ENCODE measurements at places on chromosomes 1 and 21.

DNA sequence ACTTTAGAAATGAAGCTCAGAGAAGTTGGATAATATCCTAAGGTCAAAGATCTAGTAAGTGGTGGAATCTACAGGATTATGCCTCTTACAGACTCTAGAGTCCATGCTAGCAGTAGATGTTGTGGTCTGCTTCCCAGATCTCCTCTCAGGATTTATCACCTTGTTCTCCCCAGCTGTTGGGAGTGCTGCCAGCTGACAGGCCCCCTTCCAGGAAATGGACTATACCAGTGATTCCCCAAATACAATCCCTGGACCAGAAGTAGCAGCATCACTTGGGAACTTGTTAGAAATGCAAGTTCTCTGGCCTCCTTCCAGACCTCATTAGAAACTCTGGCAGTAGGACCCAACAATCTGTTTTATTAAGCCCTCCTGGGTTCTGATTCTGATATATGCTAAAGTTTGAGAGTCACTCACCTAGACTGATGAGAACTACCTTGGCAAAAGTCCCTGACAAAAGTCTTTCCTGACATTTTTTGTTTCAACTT, 24.5 kb upstream of the NTNG1 start:
- no peak for DNase-seq

- peak; percentile 52 for DNase-seq
These were observed 1.8 kb downstream of the CDKN2C start for GRCh38 chr1:50971748-50972305.

DNA sequence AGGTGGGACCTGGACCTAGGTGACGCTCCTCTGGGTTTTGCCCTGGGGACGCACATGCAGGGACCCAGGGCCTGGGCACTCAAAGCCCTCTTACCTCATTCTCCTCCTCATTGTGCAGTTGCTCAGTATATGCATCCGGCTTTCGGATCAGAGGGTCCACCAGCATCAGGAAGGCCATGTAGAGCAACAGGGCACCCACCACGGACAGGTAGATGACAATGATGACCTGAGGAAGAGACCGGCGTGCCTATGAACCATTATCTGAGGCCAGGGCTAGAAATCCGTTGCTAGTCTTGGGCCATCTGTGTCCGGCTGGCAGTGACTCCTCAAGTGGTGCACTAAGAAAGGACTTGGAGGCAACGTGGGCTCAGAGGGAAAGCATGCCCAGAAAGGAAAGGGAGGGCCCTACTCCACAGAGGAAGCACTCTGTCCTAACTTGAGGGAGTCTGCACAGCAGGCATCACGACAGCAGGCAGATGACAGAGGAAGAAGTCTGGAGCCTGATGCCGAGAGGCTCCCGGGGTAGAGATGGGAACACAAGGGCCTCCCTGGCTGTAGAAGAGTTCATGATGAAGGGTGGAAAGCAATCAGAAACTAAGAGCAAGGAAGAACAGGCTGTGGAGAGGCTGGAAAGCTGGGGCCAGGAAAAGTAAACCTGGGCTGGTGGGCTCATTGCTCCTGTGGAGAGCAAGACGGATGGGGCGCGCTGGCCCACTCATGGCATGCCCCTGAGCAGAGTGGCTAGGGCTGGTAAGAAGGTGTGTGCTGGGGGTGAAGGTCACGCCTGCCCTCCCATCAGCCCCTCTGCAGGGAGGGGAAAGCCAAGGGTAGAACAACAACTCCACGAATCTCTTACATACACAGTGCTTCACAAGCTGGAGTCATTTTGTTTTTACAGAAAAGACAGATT, 10.3 kb downstream of the TMEM9 start:
- DNase-seq: no peak

DNA sequence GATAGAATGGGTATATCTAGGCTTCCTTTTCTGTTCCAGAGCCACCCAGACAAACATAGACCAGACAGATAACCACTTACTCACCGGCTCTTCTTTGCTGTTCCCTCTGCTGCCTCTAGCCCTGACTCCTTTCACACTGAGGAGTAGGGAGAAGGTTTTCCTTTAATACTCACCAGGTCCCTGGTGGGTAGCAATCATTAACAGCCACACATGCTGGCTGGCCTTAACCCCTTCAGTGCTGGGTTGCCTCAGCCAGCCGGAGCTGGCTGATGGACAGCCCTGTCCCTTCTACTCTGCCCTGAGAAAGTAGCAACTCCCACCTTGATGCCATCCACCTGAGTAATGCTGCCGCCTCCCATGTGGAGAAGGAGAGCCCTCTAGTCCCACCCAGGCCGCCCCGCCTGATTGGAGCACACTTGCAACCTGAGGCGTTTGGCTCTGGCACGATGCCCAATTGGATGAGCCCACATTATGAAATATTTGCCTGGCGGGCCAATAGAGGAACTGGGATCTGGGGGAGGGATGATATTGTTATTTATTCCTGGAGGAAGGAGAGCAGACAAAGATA, 71.6 kb downstream of the PLEKHA6 start:
- no peak for DNase-seq

GRCh38 chr1:234745276-234745675, 135.3 kb upstream of the IRF2BP2 start:
- no peak for DNase-seq

GRCh38 chr1:113396585-113396984, 6.3 kb downstream of the MAGI3 start:
- DNase-seq: no peak

DNA sequence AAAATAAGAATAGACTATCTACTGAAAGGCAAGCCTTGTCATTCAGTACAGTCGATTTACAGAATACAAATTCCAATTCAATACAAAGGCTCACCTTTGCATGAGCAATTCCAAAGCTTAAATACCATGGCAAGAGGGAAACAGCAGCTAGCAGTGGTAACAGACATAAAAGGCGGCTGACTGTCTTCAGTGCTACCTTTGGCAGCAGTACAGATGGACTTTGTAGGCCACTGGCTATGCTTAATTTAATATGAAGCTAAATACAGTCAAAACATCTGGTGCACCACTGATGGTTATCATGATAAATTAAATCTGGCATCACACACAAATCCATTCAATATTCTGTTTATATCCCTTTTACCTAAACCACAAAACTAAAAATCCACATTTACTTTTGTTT, 62.4 kb downstream of the RERE start:
- DNase-seq: no peak

DNA sequence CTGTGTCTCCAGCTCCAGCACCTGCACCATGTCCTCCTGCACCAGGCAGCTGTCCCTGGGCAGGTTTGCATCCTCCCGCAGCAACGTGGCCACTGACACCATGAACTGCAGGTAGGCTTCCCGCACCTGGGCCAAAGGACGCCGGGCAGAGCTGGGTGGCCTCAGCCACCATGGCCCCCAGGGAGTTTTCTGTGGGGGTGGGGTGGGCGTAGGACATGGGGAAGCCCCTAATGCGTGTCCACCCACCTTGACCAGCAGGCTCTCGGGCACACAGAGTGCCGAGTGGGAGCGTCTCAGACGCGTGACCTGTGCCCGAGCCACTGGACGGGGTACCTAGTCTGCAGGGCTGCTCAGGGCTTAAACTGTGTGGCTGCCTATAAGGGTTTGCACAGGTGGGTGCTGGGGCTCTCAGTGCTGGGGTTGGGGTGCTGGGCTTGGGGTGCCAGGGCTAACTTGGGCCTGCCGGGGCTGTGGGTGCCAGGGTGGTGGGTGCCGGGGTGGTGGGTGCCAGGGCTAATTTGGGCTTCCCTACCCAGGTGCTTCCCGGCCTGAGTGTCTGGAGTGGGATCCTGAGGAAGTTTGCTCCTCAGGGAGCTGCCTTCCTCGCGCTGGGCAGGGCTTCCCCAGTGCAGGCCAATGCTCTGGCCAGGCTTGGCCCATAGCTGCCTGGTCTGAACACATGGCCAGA, 17.7 kb downstream of the PRXL2B start:
- no peak for DNase-seq

DNA sequence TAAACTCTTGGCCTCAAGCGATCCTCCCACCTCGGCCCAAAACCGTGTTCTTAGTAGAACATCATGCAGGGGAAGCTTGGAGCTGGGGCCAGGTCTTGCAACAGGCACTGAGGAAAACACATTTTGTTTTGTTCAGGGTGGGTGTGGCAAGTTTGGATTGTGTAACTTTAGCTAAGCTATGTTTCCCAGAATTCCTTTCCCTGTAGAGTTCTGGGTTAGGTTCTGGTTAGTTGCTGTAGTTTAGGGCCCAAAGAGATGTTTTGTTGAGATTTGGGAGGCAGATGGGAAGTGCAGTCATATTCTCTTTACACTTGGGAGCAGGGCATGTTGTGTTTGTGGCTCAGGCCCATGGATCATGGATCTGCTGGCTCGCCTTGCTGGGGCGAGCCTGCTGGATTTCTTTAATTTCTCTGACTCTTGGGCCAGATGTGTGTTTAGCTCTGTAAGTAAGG, 24.0 kb downstream of the PLA2G5 start:
- no peak for DNase-seq

- DNase-seq: no peak
These were observed 86.4 kb downstream of the WDR64 start for GRCh38 chr1:241738284-241739078.

DNA sequence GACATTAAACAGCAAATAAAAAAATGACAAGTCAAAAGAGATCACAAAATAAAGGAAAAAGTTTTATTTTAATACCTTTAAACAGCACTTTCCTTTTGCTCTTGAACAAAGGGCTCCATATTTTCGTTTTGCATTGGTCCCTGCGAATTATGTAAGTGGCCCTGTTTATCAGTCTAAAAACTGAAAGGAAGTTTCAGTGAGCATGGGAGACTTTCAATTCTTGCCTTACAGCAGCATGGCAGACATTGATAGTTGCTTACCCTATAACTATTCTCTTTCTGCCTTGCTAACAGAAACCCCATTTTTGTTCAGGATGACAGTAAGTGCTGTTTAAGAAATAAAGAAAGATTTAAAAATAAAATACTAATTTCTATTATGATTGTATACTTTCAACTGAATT, 5.2 kb upstream of the SH3GLB1 start:
- no peak for DNase-seq

DNA sequence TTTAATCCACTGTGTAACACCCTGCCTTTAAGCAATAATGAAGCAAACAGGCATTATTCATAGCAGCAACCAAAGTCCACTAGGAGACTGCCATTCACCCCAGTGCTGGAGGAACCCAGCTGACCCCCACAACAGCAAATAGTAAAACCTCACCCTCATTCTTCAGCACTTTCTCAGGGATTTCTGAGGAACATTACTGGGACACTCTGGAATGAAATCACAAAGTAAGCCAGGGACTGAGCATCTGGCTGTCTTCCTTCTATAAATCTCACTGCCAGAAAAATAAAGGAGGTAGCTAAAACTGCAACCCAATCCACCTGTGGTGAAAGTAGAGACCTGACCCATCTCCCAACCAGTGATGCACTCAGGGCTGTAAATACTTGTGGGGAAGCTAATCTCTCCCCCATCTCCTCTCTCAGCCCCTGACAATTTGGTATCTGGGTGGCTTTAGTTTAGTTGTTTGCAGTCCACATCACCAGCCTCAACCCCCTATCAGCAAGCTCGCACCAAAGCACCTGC, 47.1 kb downstream of the COL6A1 start:
- no peak for DNase-seq

DNA sequence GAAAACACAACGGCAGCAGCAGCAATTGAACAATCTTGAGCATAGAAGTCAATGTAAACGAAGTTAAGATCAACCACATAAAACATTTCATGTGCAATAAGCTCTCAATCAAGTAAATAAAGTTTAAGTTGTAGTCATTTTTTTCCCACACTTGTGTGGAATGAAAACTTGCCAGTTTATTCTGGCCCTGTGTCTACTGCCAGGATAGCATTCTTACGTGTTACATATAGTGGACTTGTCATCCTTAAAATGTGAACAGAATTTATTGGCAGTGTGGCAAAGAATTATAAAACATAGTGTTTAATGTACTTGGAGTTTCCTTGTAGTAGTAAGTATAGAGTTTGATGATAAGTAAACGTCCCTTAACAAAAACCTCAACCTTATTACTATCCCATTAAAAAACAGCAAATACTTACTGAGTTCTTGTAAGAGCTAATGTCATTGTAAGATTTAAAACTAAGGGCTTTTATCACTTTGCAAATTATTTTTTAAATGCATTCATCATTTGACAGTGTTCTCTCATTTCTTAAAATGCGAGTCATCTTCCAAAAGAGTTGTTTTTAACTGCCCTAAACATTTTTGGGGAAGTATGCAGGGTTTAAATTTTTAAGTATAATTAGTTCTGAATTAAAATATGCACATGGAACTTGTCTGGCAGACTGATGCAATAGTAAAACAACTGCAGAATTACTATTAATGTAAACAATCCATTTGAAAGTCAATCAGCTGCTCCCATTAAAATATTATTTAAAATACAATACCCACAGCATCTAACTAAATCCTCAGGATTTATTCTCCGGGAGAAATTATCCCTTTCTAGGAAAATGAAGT, 7.9 kb downstream of the COX20 start:
- DNase-seq: no peak

- no peak for DNase-seq
These were observed 10.5 kb upstream of the TAF1A start for GRCh38 chr1:222600281-222600680.

DNA sequence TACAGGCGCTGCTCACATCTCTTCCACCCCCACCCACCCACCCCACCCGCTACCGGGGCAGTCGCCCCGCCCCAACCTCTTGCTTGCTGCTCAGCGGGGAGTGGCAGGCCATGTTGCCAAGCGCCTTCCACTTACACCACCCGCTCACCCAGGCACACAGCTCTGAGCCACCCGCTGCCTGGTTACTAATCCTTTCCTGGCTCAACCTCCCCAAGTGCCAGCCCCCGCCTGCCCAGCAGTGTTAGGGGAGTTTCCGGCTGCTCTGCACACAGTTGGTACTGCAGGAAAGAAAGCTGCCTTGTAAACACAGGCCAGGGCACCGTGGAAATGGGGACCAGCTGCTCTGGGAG, 56.2 kb downstream of the LACTBL1 start:
- peak; percentile 8 for DNase-seq

DNA sequence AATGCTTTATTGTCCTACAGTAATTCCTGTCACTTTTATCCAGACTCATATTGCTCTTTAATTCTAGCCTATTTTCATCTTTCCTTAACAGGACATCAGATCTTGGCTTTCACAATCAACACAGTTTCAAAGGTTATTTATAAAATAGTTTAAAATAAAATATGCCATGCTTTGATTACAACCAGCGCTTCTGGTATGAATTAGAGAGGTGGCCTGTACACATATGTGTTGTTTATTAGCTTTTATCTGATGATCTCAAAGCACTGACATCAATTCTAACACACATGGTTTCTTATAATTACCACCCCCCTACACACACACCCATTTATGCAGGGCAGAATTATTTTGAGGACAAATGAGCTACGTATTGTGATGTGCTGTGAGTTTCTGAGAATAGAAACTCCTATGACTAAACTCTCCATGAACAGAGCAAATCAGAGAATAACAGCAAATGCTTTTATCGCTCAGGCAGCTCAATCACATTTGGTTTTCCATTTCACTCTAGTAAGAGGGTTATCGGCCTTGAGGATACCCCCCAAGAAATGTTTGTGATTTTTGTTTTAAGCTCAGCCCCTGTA, 18.0 kb downstream of the CD247 start:
- DNase-seq: no peak

- DNase-seq: no peak
These were observed 121.8 kb upstream of the TNFSF4 start for GRCh38 chr1:173328961-173329360.

GRCh38 chr1:173295995-173296394, 88.9 kb upstream of the TNFSF4 start:
- peak; percentile 24 for DNase-seq

GRCh38 chr1:58739856-58740466, 40.1 kb upstream of the MYSM1 start:
- peak; percentile 69 for DNase-seq
